Activated T-cell treated with anti-CD3 and anti-CD28 coated beads, Interleukin-2, amount 50 U/mL, for 24 hours (primary cell): ENCODE measurements at places on chromosomes 7 and 10.

- no peak for DNase-seq
These were observed 28.3 kb downstream of the CCM2 start for GRCh38 chr7:45028138-45028919.

DNA sequence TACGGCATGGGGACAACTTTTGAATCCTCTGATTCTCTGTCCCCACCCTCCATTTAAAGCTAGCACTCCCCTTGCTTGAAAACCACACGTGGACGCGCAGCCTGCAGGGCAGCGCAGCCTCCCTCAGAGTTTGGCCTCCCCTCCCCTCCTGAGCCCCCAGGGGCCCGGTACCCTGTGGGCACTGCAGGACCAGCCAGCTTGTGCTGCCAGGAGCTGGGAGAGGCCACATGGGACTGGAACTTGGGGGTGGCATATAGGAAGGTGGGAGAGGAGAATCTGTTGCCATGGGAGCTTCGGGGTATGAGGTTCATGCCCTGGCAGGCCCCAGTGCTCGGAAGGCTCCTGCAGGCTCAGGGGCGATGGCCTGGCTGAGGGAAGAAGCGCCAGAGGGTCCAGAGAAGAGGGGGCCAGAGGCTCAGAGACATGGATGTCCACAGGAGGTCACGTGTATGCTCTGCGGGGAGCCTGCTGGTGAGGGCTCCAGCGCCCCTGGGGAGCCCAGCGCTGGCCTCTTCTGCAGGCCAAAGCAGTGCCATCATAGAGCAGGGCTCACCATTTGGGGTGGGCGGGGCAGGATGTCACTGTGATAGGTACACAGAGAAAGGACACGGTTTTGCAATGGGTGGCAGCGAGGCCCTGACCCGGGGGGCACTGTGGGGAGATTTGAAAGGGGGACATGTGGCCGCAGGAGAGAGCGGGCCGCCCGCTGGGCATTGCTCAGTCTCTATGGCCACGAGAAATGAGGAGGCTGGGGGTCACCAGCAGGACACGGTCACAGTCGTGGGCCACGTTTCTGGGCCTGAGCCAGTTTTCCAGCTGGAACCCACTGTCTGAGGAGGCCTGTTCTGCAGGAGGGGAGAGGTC lies 64.2 kb downstream of the GLRX3 start:
- DNase-seq: no peak

GRCh38 chr10:93333278-93333978 lies 148.7 kb downstream of the MYOF start:
- no peak for DNase-seq

- DNase-seq: peak; percentile 71
These were observed 6.2 kb downstream of the C10orf105 start for GRCh38 chr10:71713135-71714030.

DNA sequence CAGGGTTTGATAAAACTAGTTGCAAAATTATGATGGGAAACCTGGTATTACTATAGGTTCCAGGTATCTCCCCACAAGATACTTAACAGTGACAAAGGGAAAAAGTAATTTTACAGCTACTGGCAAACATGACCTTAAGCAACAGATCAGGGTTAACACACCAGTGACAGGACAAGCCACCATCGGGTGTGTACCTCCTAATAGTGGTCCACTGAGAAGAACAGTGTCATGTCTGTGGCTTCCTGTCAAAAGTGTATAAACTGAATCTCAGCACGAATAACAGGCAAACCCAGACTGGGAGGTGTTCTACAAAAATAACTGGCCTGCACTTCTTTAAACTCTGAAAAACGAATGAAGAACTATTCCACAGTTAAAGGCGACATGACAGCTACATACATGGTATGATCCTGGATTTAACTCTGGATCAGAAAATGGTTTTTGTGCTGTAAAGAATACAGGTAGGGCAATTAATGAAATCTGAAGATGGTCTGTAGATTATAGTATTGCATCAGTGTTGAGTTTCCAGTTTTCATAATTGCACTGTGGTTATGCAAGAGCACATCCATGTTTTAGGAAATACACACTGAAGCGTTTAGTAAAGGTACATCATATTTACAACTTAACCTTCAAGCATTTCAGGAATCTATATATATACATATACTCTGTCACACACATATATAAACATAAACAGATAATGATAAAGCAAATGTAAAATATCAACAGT lies 32.0 kb upstream of the ARMS2 start:
- DNase-seq: no peak

GRCh38 chr10:107915215-107915610 lies 750.7 kb upstream of the SORCS1 start:
- DNase-seq: no peak

- peak; percentile 81 for DNase-seq
These were observed 514.8 kb downstream of the DNAJB6 start for GRCh38 chr7:157851501-157852067.

GRCh38 chr10:110013630-110014293 lies 6.0 kb downstream of the ADD3 start:
- no peak for DNase-seq

DNA sequence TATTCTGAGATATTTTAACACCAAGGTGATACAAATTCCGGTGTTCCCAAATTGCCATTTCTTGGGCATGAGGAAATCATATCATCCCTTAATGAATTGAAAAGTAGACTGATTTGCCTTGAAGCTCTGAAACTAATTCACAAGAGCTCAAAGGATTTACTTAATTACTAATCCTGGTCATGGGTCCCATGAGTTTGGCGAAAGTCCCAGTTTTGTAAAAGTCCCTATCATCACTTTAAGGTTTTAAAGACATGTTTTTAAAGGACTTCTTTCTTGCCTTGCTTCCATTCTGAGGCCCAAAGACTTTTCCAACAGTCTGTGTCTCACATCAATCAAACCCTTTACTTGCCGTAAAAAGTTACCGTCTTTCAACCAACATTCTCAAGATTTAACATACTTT lies 377.9 kb downstream of the DNAJB9 start:
- DNase-seq: no peak

GRCh38 chr7:24665564-24666294 lies 91.5 kb downstream of the GSDME start:
- no peak for DNase-seq
